ENCODE measurements at places on chromosomes 7 and 10. TPM values are rescaled to one million over a fixed set of nuclear protein-coding genes. Genes with fewer than 3 reads are reported as not detected.

Gene COL26A1
- 71.4 TPM for total RNA-seq

Gene VAX1
- total RNA-seq, result not detected

Gene HYAL4
- not detected for total RNA-seq

Gene MSMB
- total RNA-seq, result not detected

Gene ASAH2B
- total RNA-seq, result 6.3 TPM

Gene NCF1
- total RNA-seq, result 0.47 TPM

Gene GRID1
- 0.15 TPM for total RNA-seq

Gene C10orf53
- not detected for total RNA-seq

Gene LRRC18
- not detected for total RNA-seq

DNA sequence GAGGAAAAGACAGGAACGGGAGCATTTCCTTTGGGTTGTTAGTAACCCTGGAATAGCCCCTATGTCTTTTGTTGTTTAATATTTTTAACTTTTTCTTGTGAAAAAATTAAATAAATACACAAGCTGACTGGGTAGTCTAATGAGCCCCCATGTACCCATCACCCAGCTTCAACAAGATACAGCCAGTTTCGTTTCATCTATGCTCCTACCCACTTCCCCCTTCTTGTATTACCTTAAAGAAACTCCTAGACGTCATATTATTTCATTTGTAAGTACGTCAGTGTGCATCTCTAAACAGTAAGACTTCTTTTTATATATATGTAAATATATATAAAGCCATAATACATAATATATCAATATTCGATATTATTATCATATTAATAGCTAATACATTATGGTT is 42.8 kb upstream of the NUB1 start:
- no peak for DNase-seq

DNA sequence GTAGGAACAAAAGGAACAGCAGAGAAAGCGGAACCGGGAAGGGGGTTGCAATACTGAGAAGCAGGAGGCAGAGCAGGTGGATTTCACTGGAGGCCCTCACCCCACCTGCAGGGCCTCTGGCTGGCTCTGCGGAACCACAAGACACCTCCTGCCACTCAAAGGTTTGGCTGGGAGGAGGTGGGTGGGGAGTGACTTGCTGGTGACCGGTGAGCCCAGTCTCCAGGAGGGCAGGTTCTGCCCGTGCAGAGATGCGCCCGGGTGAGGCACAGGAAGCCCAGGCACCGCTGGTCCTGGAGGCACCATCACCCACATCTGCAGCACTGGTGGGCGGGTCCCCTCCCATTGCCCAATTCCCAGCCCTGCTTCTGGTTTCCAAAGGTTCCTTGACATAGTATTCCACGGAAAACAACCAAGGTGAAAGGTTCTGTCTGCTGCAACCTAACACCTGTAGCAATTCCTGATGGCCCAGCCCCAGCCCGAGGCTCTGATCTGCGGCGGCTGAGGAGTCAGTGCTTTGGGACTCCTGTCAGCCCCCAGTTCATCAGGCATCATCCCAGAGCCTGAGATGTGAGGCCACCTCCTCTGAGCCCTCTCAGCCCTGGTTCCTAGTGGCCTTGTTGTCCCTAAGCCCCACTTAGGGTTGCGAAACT is 64.4 kb downstream of the CALML3 start:
- DNase-seq, result no peak

GRCh38 chr7:24455813-24456525 is 117.3 kb upstream of the PALS2 start:
- no peak for DNase-seq

- DNase-seq, result no peak
Observed at GRCh38 chr7:139044813-139045794, 9.3 kb upstream of the ZC3HAV1L start.

- DNase-seq, result no peak
Observed at GRCh38 chr7:22662556-22663356, 64.2 kb upstream of the IL6 start.

DNA sequence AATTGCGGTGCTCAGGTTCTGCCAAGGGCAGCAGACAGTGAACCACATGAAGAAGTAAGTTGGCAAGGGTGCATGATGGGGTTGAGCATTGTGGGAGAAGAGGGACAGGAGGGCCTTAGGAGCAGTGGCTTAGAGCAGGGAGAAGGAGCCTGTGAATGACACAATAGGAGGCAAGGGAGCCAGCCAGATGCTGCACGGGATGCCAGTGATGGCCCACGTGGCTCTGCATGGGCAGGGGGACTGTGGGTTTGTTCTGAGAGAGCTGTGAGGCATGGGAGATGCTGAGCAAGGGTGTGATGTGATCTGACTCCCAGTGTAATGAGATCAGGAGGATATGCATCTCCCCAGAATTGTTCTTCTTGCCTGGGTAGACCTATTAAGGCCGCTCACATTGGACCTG is 60.9 kb downstream of the C10orf90 start:
- no peak for DNase-seq

DNA sequence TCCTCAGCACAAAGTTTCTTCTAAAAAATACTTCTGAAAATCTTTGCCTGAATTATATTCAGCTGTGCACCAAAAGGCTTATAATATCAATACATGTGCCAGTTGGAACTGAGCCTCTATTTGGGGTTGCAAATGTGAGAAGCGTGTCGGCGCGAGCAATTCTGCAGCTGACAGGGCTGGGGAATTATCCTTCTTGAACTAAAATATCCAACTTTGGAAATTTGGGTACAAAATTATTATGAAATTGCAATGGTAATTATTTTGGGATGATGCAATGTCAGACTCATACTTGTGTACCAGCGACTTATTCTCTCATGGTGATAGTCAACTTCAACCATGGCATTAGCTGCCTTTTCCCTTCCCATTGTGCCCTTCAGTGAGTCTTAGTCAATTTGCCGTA is 507.0 kb upstream of the KLF6 start:
- no peak for DNase-seq

- DNase-seq, result no peak
Observed at GRCh38 chr7:146658604-146659003, 542.0 kb downstream of the CNTNAP2 start.

- no peak for DNase-seq
Observed at GRCh38 chr10:4082861-4083260, 297.9 kb upstream of the KLF6 start.

GRCh38 chr10:129322933-129323820 is 143.9 kb upstream of the MGMT start:
- no peak for DNase-seq

DNA sequence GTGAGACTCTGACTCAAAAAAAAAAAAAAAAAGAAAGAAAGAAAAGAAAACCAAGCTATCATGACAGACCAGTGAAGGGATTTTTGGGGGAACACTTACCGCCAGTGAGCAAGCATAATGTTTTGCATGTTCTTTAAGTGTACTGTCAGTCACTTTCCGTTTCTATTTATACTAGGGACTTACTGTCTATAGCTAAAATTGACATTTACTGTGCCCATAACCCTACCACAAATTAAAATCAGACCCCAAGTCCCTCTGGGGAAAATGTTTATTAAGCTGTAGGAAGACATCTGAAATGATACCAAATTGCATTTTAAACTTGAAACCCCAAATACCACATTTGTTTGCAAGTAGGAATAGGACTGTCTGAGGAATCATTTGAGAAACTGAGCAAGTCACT is 252.8 kb downstream of the TRIL start:
- no peak for DNase-seq

GRCh38 chr10:72204296-72204695 is 11.5 kb upstream of the ANAPC16 start:
- no peak for DNase-seq

GRCh38 chr10:95475003-95475383 is 86.2 kb downstream of the SORBS1 start:
- DNase-seq, result no peak

GRCh38 chr10:132666705-132667341 is 119.1 kb downstream of the NKX6-2 start:
- no peak for DNase-seq

DNA sequence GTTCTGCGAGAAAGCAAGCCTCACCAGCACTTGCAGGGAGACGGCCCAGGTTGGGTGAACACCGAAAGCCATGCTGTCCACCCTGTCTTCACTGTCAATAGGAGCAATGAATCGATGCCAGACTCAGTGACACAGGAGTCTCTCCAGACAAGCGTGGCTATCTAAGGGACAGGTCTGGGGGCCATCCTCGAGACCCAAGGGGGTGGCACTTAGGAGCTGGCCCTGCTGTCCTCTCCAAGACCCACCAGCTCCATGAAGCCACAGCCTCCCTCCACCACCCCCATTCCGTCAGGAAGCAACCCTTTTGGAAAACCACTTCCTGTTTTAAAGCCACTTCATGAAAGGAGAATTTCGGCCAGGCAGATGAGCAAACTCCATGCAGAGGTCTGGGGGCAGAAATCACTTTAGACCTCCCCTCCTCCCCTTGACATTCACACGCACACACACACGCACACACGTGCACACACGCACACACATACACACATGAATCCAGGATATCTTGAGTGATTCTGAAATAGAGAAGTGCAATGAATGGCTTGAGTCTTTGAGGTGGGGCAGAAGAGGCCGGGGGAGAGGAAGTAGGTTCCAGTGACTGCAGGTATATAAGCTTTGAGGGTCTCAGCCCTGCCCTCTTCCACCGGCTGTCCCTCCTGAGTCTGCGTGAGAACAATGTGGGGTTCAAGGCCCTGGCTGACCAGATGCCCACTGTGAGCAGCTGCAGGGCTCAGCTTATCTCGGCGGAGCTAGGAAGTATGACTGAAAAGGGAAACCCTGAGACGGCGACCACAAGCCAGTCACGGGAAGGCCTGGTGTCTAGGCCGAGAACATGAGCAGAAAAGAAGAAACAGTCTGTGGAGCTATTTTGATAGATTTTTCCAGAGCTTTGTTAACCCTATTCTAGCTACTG is 25.0 kb downstream of the RGS10 start:
- no peak for DNase-seq

DNA sequence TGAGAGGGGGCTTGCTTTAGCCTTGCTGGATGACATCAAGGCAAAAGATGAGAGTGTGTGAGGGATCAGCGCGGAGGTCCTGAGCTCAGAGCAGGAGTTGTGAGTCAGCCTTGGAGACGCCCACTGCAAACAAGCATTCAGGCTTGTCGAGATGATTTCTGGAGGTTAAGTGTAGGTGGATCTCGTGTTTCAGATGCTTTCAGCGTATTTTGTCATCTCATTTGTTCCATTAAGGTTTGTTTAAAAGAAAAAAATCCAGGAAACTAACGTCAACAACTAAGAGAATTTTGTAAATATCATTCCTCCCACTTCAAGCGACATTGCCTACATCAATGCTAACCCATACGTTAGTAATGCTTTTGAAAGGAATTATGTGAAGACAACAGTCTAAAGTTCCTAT is 715.4 kb upstream of the NRP1 start:
- DNase-seq, result no peak

DNA sequence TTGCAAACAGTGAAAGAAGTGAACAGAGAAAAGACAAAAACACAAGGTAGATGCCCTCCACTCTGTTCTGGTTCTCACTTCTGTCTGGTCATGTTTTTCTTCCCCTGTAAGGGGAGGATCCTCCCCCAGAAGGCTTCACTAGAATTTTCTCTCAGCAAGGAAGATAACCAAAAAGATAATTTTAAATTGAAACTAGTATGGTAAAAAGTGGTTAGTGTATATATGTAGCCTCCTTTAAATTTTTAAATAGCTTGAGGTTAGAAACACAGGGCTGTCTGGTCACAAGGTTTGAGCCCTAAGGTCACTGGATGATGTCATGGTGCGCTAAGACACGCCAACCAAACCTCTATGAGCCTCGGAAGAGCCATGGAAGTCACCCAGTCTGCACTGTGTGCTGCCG is 5.6 kb upstream of the PKD1L1 start:
- no peak for DNase-seq

DNA sequence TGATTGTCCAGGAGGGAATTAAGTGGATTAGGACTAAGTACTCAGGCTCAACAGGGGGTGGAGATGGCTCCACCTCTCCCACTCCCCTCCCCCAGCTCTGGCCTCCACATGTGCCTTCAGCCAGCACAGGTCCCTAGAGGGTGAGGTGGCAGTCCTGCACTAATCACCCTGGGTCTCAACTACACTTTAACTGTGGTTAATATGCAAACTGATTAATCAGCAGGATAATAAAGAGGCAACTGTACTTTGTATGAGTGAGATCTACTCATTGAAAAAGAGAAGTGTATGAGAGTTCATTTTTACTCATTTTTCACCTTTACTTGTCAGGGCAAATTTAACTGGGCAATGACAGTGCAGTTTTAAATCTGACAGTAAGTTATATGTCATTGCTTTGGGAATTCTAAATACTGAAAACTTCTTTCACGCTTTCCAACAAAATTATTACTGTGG is 223.8 kb upstream of the CCDC6 start:
- no peak for DNase-seq

GRCh38 chr7:47254081-47254977 is 327.6 kb downstream of the TNS3 start:
- DNase-seq, result peak; percentile 91

- DNase-seq, result no peak
Observed at GRCh38 chr10:33150889-33151288, 183.6 kb downstream of the NRP1 start.

DNA sequence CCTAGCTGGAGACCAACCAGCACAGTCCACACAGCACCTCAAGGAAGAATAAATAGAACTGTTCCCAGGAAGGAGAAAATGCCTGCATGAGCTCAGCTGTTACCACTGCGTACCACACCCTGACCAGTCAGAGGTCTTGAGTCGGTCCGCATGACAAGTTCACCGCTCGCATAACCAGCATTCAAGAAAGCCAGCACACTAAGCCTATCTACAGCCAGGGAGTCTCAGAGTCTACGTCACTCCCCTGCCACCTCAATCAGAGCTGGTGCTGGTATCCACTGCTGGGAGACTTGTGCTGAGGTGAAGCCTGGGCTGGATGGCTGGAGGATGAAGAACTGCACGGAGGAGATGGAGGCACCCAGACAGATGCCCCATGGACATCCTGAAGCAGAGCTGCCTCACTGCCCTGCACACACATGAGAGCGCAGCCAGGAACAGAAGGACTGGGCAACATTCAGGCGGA is 19.6 kb downstream of the AKR1C1 start:
- DNase-seq, result no peak

- DNase-seq, result no peak
Observed at GRCh38 chr10:130140425-130140824, 4.2 kb downstream of the GLRX3 start.

DNA sequence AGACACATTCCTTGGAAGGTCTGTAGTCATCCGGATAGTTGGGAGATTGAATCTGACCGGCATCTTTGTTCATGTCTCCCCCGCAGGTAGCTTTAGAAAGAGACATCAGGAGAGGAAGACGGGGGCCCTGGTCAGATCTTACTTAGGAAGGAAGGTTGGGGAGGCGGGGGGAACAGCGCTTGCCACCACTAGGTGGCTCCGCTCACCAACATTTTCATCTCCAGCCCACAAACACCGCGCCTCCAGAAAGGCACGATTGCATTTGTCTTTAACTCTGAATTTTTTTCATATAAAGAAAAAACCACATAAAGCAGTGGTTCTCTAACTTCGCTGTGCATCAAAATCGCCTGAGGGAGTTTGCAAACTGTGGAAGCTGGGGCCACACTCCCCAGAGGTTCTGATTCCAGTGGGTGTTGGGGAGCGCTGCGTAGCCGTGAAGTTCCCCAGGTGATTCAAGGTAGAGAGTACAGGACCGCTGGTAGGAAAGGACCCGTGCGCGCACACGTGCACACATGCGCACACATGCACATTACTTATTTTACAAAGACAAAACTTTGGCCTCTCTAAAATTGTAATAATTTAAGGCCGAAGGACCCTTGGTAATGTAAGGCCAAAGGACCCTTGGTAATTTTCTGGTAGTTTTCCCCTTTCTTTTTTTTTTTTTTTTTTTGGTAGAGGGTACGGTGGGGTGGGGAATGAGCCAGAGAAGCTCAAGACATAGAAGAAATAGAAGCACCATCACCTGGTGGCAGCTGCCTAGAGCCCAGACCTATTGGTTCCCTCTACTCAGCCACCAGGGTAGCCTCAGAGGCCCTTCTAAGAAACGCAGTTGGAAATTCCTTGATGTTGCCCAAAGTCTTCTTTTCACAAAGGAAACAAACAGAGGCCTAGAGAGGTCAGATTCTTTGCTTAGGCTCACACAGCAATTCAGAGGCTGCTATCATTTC is 37.4 kb upstream of the OPALIN start:
- DNase-seq, result peak; percentile 79

All from H1 (cell line).